Posterior cingulate gyrus (tissue), 11 donors: ENCODE measurements at places on chromosomes 3 and 15.

DNA sequence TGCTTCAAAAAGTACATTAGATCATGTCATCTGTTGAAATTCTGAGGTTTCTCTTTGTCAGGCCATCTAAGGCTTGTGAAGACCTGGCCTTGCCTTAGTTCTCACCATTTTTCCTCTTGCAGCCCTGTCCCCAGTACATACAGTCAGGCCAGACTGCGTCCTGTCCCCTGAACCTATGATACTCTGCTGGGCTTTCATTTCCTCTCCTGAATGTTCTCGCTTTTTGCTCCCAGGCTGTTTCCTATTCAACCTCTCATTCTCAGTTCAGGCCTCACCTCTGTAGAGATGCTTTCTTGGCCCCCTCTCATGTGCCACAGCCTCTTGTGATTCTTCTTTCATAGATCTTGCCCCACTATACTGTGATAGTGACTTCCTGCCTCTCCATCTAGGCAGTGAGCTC, 648.8 kb upstream of the KCNMB2 start:
- no peak for DNase-seq

DNA sequence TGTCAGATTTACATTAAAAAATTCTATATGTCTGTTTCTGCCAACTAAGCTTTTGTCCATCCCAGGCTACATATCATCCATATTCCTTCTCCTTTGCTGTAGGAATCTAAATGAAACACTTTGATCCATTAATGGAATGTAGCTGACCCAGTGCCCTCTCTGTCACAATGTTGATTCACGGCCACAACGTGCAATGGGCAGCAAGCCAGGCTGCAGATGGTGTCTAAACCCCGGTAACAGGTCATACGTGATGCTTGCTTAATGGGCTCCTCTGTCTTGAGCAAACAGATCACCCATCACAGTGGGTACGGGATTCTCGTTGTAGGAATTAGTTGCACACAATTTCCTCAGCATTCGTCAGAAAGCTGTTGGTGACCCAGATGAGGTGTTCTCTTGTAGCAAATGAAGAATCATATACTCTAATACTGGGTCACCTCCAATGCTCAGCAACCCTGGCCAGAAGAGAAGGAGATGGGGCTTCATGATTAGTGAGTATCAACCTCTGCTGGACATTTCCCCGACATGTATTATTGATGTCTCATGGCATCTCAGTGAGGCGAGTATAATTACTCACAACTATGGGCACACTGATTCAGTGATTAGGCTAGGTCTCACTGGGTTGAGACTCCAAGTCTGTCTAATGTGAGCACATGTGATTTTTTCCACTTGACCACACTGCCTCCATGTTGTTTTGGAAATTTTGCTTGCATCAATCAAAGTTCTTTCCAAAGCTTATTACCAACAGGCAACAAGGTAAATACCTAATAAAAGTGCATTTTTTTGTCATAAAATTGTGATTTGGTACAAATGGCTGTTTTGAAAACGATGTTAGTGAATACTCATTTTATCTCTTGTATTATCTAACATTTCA, 12.9 kb upstream of the DCBLD2 start:
- DNase-seq: no peak

- no peak for DNase-seq
Measured at GRCh38 chr3:25097023-25097422, 331.0 kb upstream of the RARB start.

DNA sequence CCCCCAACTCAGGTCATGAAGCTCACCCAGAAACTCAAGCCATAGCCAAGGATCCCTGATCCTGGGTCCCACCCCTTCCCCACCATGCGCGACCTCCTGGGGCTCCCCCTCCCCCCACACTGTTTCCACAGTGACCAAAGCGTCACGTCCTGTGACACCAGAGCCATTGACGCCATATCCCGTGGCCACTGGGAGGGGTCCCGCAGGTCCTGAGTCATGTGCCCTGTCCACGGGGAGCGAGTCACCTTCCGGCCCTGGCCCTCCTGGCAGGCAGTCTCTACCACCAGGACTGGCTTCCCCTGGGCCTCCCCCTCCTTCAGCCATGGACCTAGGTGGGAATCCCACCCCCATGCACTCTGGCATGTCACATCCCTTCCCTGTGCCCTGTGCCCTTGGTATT, 15.6 kb downstream of the SEMA3F start:
- DNase-seq: no peak

GRCh38 chr15:66472176-66472999, 25.2 kb downstream of the SNAPC5 start:
- no peak for DNase-seq

DNA sequence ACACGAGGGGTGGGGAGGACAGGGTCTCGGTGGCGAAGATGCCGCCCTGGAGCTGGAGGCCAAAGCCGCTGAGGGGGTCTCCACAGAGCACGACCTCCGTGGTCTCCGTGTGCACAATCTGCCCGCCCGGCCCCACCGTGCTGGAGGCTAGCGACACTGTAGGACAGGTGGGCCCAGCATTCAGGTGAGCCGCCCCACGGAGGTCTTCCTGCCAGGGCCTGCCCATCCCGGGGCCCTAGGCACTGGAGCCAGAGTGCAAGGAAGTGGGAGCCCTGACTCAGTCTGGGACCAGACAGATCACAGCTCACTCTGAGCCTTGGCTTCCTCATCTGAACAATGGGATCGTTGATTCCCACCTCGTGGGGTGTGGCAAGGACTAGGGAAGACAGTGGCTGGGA, 25.8 kb downstream of the GRIP2 start:
- no peak for DNase-seq

- DNase-seq: no peak
Measured at GRCh38 chr3:23112491-23112890, 90.6 kb upstream of the UBE2E2 start.

DNA sequence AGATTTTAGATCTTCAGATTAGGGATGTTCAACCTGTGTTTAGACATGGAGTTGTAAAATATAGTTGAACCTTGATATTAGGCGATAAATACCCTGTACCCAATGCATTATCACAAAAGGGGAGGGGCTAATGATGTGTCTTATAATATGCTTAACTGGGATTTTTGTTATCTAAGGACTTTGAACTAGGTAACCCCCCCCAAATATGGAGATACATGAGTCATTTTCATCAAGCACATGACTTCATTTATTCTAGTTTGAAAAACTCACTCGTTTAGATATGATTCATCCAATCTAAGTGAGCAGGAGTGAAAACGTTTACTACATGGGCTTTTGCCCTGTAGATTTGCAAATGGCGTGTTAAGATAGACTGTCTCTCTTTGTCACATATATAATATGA, 212.4 kb downstream of the IL5RA start:
- DNase-seq: no peak

- DNase-seq: no peak
Measured at GRCh38 chr15:57962887-57963286, 102.6 kb downstream of the ALDH1A2 start.

GRCh38 chr15:77414789-77415442, 5.0 kb downstream of the PEAK1 start:
- DNase-seq: no peak

- no peak for DNase-seq
Measured at GRCh38 chr3:34066328-34066727, 267.9 kb downstream of the PDCD6IP start.

GRCh38 chr3:197700095-197700494, 36.6 kb downstream of the RUBCN start:
- no peak for DNase-seq

DNA sequence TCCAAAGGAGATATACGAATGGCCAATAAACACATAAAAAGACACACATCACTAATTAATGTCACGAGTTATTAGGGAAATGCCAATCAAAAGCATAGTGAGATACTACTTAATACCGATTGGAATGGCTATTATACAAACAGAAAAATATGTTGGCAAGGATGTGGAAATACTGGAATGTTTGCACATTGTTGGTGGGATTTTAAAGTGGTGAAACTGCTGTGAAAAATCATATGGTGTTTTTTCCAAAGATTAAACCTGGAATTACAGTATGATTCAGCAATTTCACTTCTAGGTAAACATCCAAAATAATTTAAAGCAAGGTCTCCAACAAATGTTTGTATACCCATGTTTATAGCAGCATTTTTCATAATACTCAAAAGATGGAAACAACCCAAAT, 765.5 kb downstream of the VGLL3 start:
- no peak for DNase-seq

DNA sequence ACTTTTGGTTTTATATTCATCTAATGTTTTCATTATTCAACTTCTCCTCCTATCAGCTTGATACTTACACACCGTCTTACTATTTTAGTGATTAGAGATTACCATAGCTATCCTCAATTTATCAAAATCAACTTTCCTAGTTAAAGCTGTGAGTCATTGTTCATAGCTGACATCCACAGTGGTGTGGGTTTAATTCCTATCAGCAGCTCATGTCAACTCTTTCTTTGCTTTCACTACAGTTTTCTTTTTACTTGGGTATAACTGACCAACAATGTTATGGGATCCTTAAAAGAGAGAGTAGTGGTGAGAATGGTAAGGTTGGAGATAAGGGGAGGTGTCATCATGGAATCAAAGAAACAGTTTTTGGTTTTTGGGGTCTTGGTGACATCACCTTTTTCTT, 112.7 kb downstream of the NFKBIZ start:
- DNase-seq: no peak

DNA sequence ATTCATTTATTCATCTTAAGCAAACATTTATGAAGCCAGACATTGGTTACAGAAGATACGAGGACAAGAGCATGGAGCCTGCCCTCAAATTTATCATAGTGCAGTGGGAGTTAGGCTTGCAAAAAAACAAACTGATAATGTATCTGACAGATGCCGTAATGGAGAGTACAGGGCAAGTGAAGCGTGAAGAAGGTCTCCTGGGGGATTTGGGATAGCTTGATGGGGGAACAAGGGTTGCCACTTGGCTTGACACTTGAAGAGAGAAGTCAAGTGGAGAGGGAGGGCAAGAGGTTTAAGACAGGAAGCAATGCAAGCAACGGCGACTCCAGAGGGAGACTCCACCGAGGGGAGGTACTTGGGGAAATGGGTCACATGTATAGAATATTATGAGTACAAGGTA, 129.3 kb downstream of the SSR3 start:
- no peak for DNase-seq

DNA sequence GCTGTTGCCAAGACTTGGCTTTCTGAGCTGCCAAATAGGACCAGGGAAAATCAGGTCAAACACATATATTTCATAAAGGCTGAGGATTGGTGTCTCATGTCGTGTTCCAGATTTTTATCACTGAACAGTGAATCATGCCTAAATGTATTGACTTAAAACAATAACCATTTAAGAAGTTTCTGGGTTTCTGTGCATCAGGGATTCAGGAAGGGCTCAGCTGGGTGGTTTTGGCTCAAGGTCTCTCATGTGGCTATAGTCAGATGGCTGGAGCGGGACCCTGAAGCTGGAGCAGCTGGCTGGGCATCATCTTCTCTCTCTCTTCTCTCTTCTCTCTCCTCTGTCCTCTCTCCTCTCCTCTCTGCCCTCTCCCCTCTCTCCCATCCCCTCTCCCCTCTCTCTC, 10.7 kb upstream of the RFTN1 start:
- DNase-seq: no peak

- peak; percentile 18 for DNase-seq
Measured at GRCh38 chr3:185658504-185658912, 72.4 kb downstream of the SENP2 start.

- no peak for DNase-seq
Measured at GRCh38 chr3:167615030-167615429, 38.7 kb downstream of the WDR49 start.

GRCh38 chr3:29070959-29071634, 209.8 kb upstream of the RBMS3 start:
- no peak for DNase-seq

GRCh38 chr15:72962054-72962702, 90.1 kb upstream of the NEO1 start:
- no peak for DNase-seq
